ENCODE measurements at places on chromosomes 13 and 19.

DNA sequence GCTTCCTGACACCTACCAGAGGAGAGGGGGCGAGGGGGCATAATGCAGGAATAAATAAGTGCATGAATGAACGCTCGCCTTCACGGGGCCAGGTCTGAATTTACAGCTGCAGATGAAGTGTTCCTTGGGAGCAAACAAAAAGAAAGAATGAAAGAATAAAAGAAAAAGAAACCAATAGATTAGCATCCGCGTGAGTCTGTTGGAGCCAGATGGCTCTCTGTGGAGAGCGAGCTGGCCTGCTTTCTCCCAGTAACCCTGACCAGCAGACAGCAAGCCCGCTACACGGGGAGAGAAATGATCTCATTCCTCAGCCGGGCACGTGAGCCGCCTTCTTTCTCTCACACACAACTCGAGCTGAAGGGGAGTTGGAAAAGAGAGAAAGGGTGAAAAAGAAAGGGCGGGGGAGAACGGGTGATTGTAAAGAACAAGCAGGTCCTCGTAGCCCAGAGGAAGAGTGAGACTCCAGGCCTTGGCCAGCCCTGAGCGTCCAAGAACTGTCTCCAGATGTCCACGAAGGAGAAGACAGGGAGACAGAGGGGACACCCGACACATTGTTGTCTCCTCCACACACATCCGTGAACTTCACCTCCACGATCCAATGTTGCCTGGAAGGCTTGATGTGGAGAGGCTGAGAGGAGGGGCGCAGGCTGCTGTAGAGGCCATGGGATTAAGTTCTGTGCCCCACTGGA, 81.4 kb downstream of the RNASEH2B start:
- no peak for DNase-seq

- DNase-seq = no peak
These were observed 130.1 kb downstream of the KLF12 start for GRCh38 chr13:74004109-74004508.

GRCh38 chr13:79456051-79456450, 24.9 kb upstream of the NDFIP2 start:
- DNase-seq = no peak

DNA sequence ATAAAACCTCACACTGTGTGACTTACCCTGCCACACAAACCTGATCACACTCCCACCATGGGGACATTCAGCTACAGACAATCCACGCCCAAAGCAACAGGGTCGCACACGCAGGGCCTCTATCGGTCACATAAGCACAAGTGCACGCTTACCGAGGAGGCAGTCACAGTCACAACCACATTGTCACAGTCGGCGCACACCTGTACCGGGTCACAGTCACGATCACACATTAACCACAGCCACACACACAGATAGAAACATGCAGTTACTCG, 579 bp downstream of the ZNF566 start:
- peak; percentile 20 for DNase-seq

GRCh38 chr13:77343841-77344240, 16.9 kb upstream of the MYCBP2 start:
- DNase-seq = no peak

- no peak for DNase-seq
These were observed 1160.9 kb upstream of the PCDH9 start for GRCh38 chr13:68390987-68391386.

All from urothelium cell line (cell line).